ENCODE measurements at places on chromosomes 13 and 19.

- no peak for DNase-seq
These were observed 650.8 kb upstream of the MIR17HG start for GRCh38 chr13:90696656-90697055.

GRCh38 chr19:38678217-38678890, 30.9 kb downstream of the ACTN4 start:
- no peak for DNase-seq

DNA sequence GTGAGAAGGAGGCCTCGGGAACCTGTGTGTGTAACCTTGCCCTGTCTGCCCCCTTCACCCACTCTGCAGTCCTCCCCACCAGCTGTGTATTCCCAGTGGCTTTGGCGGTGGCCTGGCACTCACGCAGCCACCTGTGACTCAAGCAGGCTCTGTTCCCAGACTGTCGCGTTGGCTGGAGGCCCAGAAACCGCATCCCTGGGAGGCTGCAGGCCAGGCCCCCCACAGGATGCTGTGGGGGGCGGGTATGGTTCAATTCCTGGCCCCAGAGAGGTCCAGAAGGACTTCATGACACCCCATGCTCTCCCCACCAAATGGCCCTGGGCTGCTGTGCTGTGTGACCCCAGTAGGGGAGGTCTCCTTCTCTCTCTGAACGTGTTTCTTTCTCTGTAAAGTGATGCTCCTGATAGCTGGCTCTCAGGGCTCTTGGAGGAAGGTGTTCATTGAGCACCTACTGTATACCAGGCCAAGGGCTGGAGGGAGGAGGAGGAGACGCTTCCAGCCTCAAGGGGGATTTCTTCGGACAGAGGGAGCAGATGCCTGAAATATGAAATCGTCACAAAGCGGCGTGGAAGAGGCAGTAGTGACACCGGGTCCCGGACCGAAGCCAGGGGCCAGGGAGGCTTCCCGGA, 1.9 kb upstream of the LINGO3 start:
- DNase-seq = no peak

DNA sequence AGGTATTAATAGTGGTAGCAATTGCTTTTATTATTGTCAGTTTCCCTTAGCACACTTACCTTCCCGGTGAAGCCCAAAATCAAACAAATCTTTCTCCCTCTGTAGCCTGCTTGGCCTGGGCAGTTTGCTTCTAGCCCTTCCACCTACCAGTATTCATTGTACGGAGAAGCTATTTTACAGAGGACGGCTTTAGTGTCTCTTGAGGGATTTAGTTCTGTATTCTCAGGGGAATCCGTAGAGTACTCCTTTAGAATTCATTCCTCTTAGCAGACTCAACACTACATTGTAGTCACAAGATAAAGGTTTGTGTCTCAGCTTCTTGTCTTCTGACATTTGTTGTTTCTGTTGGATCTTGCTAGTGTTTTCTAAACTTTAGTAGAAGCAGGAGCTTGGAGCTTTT, 24.1 kb upstream of the WTIP start:
- no peak for DNase-seq

- peak; percentile 67 for DNase-seq
These were observed at the start of gene LMO7 for GRCh38 chr13:75635828-75636435. LMO7 (plus strand) TSS chr13:75636330; CDS start chr13:75636658, 328 bp downstream.

GRCh38 chr13:95509521-95510310, 42.8 kb upstream of the CLDN10 start:
- DNase-seq = no peak

GRCh38 chr13:80499536-80500290, 158.8 kb upstream of the SPRY2 start:
- no peak for DNase-seq

- no peak for DNase-seq
These were observed 106.1 kb downstream of the SLC25A15 start for GRCh38 chr13:40895227-40896184.

DNA sequence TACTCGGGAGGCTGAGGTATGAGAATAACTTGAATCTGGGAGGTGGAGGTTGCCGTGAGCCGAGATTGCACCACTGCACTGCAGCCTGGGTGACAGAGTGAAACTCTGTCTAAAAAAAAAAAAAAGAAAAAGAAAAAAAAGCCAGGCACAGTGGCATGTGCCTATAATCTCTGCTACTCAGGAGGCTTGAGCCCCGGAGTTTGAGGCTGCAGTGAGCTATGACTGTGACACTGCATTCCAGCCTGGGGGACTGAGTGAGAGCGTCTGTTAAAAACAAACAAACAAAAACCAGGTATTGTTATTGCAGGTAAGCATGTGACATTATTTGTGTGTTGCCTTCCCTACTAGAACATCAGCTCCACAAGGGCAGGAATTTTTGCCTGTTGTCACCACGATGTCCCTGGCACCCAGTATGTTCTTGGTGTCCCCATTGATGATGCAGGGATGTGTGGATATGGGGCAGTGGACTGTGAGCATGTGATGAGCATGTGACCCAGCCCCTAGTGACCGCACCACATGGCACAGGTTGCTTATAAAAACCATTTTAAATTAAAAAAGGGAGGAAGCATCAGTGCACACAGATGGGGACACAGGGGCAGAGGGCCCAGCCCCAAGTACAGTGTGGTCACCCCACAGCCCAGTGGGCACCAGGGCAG, 1.6 kb upstream of the KANK2 start:
- DNase-seq = no peak

GRCh38 chr19:3499738-3500428, 591 bp downstream of the DOHH start:
- DNase-seq = no peak

GRCh38 chr19:13066226-13066625, 36.4 kb downstream of the LYL1 start:
- DNase-seq = no peak

- DNase-seq = no peak
These were observed 244.0 kb downstream of the COL4A1 start for GRCh38 chr13:110062777-110063442.

DNA sequence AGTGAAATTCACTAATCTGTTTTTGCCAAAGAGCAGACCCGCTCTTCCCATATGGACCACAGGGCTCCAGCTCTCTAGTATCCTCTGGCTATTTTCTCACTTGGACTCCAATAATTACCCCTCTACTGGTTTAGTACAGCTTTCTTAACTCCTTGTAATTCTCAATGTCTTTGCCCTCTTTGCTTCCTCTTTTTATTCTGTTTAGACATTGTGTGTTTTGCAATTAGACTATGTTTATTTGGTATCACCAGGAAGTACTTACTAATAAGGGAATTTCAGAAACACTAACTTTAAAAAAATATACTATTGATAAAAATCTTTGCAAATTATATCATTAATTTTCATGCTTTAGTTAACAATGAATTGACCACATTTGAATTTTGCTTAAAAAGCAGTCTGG, 111.6 kb upstream of the OBI1 start:
- no peak for DNase-seq

DNA sequence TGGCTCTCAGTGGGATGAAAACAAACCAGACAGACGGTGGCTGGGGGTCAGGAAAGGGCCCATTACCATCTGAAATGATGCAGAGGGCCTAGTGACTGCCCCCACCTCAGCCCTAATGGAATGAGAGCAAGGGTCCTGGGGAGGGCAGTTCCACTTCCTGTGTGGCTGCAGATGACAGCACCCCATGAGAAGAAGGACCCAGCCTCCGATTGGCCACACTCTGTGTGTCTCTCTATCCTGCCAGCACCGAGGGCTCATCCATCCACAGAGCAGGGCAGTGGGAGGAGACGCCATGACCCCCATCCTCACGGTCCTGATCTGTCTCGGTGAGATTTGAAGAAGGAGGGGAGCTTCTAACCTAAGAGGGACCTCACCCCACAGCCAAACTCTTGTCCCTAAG, 498 bp downstream of the LILRB1 start:
- no peak for DNase-seq

DNA sequence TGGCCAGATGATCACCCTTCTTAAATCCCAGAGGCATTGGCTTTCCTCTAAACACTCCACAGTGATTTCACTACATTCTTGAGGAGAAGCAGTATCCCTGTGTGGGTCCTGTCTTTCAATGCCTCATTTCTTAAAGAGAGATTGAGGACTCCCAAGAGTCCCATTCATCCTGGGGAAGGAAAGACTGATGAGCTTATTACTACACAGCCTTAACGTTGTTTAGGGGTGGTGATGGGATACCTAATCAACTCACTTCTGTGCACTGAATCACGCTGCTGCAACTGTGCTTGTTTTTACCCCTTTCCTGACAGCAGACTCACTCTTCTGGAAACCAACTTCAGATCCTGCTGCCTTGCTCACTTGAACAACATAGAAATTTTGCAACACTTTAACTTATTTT, 203.1 kb downstream of the RGCC start:
- DNase-seq = no peak

DNA sequence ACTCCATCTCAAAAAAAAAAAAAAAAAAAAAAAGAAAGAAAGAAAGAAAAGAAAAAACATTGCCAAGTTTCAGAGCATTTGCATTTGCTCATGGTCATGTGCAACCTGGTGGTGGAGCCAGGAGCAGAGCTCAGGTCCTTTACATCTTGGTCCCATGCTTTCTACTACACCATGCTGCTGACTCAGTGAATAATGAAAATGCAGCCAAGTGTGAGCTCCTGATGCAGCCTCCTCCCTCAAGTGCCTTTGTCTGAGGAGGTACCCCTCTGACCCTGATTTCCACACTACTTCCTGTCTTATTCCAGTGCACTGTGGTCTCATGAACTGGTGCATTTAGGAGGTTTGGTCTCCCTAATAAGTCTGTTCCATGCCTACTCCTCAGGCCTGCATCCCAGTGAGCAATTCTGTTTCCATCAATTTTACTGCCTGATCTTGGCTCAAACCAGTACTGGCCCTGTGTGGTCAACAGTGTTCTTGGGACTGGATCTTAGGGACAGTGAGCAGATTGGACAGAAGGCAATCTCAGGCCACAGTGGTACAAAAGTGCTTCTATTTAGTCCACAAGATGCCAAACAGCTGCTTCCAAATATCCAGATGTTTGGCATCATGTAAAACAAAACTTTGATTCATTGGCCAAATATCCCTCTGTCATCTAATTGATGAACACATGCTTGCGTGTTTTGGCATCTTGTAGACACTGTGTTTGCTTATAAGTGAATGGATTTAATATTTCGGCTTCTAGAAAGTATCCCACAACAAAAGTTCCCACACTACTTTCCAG, 28.8 kb upstream of the LRCH1 start:
- no peak for DNase-seq

DNA sequence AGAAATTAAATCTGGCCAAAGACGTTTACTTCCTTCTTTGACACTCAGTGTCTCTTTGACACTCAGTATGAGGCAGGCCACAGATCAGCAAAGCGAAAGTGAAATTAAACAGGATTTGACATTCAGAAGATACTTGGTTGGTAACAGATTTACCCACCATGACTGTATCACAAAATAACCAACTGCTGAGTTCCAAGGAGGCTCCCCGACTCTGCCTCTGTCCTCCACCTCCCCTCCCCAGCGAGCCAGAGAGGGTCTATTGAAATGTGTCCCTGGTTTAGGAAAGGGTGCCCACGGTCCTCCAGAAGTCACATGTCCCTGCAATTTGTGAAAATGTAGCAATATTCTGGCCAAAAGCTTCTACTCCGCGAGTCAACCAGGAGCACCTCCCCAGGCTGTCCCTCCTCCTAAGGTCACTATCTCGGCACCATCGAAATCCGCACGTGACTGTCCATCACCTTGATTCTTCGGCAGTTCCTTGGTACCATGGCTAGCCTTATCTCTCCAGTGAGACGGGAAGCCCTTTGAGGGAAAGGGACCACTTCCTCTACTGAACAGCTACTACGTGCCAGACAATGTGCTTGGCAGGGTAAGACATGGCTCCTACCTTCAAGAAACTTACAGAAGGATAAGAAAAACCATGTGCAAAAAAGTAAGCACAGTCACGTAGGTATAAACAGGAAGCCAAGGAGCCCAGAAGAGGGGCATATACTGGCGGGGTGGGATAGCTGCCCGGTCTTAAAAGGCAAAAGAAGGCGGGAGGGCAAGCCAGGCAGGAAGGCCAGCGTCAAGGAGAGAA, 1.5 kb downstream of the N4BP2L1 start:
- DNase-seq = no peak

- DNase-seq = no peak
These were observed 168.9 kb downstream of the FLT1 start for GRCh38 chr13:28326056-28326455.

DNA sequence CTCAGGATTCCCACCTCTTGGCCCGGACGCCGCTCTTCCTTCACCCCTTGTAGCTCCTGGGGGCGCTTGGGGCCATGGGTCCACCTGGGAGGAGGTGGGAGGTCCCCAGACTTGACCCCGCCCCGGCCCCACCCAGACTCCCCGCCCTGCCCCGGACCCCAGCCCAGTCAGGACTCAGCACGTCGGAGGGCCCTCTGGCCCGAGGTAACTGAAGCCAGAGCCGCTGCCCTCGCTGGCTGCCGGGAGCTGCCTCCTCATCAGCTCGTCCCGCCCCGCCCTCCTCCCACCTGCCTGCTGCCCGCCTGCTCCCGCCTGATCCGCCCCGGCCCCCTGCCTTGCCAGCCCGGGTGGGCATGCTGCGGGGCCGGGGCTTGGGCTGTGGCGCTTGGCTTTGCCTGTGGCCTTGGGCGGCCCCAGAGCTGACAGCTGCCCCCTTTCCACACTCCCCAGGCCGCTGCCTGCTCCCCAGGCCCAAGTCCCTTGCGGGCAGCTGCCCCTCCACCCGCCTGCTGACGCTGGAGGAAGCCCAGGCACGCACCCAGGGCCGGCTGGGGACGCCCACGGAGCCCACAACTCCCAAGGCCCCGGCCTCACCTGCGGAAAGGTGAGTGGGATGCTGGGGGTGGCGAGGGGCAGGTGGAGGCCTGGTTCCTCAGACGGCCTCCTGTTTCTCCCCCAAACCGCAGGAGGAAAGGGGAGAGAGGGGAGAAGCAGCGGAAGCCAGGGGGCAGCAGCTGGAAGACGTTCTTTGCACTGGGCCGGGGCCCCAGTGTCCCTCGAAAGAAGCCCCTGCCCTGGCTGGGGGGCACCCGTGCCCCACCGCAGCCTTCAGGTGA, 9.4 kb downstream of the ARHGAP33 start:
- no peak for DNase-seq

- DNase-seq = no peak
These were observed 13.3 kb downstream of the LSM4 start for GRCh38 chr19:18309525-18310064.

- no peak for DNase-seq
These were observed 4.1 kb downstream of the U2AF2 start for GRCh38 chr19:55658846-55659459.

DNA sequence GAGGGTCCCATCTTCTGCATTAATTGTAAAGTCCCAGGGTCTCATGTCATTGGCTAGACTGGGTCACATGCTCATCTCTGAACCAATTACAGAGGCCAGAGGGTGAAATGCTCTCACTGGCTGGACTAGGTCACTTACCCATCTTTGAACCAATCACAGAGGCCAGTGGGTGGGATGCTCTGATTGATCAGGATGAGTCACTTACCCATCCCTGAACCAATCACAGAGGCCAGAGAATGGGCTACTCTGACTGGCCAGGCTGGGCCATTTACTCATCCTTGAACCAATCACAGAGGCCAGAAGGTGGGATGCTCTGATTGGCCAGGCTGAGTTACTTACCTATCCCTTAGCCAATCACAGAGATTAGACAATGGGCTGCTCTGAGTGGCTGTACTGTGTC, 5.3 kb downstream of the MISP start:
- DNase-seq = no peak

GRCh38 chr13:26989261-26989956, 182.2 kb downstream of the USP12 start:
- no peak for DNase-seq

- DNase-seq = peak; percentile 18
These were observed 7.3 kb upstream of the RANBP3 start for GRCh38 chr19:5985098-5985783.
